ENCODE measurements at places on chromosomes 6 and 20.

- no peak for DNase-seq
Measured at GRCh38 chr6:42629845-42630244, 66.0 kb downstream of the UBR2 start.

DNA sequence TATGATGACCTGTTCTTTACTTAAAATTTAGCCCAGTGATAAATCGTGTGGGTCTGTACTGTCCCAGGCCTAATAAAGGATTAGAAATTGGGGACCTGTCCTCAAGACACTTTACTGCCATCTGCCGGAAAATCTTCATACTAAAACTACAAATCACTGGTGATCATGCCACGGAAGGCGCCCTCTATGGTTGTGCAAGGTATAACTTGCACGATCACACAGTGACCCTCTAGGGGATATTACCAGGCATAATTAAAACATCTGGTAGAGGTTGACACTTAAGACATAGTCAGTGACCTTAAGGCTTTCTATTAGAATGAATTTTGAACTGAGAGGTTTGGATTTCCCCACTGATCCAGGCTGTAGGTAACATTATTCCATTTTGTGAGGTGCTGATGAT lies 172.6 kb downstream of the BMP2 start:
- no peak for DNase-seq

DNA sequence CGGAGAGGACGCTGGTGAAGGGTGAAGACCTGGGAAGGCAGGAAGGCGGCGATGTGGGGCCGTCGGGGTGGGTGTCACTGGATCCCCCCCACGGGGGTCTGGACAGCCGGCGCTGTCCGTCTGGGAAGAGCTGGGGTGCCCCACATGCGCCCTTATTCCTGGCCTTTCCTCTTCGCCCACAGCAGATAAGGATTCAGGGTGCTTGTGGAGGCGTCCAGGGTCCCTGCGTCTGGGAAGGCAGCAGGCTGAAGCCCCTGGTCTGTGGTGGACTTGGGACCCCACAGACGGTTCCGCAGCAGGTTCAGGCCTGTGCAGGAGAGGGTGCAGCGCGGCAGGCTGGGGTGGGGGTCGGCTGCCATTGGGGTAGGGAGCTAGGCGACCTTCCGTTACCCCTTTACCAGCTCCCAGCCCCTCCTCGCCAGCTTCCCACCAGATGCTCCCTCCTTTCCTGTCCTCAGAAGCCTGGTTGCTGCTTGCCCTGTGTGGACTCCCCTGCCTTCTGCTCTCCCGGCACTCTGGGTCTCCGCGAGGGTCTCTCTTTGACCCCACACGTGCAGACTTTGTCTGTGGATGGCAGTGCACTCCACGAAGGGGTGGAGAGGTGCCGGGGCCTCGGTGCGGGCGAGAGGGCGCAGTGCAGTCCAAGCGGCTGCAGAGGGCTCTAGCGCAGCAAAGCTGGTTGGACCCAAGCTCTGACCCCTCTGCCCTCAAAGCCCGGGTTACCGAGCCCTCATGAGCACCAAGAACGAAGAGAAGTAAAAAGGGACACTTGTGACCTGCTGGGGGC lies 2.1 kb upstream of the GATA5 start:
- no peak for DNase-seq

DNA sequence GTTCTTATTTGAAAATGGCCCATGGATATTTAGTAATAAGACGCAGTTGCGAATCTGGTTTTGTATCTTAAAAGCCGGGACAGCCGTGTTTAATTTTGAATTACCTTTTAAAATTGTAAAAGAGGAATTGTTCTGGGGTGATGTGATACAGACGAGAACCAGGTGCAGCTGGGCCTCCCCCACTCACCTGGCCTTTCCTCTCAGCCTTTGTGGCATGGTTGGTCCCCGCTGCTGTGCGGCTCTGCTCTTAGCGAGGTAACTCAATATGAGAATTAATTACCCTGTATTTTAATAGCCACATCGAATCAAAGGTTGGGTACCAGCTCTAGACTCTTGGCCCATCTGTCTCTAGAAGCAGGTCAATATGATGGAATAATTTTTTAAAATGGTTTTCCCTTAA lies 56.5 kb upstream of the DACT2 start:
- DNase-seq: no peak

GRCh38 chr6:56688521-56688920 lies 45.8 kb upstream of the DST start:
- DNase-seq: no peak

DNA sequence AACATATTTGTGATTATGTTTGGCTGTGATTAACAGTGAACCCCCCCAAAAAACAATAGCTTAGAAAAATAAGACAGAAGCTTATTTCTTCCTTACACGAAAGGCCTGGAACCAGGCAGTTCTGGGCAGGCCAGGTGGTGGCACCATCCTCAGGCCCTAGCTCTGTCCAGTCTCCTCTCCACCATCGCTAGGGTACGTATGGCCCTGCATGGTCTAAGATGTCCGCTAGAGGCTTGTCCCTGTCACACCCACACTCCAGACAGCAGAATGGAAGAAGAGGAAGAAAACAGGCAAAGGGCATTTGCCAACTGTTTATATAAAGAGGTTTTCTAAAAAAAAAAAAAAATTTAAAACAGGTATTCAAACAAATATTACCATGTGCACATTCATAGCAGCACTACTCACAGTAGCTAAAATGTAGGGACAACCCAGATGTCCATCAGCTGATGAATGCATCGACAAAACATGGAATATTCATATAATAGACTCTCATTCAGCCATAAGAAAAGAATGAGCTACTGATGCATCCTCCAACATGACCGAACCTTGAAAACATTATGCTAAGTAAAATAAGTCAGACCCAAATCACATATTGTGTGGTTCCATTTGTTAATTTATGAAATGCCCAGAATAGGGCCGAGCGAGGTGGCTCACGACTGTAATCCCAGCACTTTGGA lies 6.7 kb downstream of the TGM3 start:
- DNase-seq: no peak

GRCh38 chr6:148448369-148449012 lies 105.9 kb downstream of the SASH1 start:
- DNase-seq: no peak

GRCh38 chr6:25652007-25652515 lies at the start of gene SCGN:
SCGN (plus strand) TSS chr6:25652215; CDS start chr6:25652404, 189 bp downstream.
- DNase-seq: no peak

DNA sequence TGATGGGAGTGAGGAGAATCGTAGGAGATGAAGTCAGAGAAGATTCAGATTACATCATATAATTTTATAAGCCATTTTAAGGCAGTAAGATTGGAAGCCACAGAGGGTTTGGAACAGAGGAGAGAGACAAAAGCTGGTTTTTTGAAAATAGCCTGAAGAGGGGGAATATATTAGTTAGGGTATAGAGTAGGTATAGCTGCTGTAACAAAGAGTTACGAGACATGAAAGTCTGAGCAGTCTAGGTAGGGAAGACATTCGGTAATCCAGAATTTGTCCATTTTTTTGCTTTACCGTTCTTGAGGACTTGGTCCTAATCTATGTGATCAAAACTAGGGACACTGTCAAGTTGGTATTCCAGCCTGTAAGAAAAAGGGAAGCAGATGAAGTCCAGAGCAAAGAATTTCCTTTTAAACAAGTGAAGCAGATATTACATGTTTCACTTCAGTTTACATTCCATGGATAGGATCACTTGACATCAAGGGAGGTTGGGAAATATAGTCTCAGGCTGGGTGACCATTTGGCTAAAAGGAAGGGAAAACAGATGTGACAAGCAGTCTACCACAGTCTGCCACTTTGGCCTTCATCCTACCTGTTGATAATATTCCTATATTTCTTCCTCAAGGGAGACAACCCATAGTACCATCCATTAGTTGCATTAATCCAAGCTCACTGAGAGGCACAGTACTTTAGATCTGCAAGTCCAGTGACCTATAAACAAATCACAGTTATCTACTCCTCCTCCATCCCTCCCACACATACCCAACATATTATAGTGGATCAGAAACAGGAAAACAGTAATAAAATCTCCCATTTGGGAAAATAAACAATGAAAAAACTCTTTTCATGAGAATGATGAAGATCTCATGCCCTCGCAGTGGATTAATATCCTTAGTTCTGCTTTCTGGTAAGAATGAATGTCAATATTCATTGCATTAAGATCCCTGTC lies 10.2 kb downstream of the FAM135A start:
- no peak for DNase-seq

- no peak for DNase-seq
Measured at GRCh38 chr6:84027340-84028181, 6.0 kb upstream of the MRAP2 start.

GRCh38 chr20:47741669-47742608 lies 43.3 kb downstream of the SULF2 start:
- no peak for DNase-seq

DNA sequence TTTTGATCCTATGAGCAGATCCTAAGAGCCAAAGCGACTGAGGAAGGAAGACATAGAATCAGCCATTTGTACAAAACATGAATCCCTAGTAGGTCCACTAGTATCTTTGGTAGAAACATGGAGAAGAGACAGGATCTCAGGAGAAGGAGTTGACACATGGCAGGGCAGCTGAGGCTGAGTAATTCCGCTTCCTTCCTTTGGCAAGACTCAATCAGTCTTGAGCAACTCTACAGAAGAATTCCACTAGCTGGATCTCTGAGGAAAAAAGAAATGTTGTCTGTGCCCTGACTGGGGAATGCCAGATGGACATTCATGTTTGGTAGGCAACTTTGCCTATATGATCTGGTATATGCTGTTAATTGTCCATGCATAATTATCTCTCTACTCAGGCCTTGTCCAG lies 35.3 kb downstream of the ESR1 start:
- no peak for DNase-seq

Data from nucleus accumbens (tissue), 56 donors.